GM12891 (cell line): ENCODE measurements at places on chromosomes 3 and 15.

DNA sequence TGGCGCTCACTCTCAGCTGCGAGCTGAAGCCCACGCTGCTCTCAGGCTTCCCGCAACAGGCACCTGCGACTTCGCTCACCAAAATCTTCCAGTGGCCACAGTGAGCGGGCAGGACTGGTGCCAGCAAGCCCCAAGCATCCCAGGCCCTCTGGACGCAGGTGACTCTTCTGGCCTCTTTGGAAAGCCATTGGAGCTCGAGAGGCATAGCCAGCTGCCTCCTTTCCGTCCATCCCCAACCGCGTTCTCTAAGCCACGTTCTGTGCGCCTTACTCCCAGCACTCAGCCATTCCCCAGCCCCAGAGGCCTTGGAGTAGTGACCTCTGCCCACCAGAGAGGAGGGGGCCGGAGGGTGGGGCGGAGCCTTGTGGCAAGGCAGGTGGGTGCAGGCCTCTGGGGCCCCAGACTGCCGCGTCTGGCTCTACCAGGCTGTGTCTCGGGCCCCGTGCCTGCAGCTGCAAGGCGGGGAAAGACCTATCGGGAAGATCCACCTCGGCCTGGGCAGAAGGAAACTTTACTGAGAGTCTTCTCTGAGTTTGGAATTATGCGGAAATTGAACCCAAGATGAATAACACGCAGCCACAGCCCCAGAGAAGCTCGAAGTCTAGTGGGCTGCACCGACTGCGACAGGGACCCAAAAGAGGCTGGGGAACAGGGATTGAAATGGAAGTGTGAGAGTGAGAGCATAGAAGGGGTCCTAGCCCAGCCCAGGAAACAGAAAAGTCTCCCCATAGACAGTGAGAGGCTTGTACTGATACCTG is 3.6 kb upstream of the SOX14 start:
- DNase-seq = no peak

DNA sequence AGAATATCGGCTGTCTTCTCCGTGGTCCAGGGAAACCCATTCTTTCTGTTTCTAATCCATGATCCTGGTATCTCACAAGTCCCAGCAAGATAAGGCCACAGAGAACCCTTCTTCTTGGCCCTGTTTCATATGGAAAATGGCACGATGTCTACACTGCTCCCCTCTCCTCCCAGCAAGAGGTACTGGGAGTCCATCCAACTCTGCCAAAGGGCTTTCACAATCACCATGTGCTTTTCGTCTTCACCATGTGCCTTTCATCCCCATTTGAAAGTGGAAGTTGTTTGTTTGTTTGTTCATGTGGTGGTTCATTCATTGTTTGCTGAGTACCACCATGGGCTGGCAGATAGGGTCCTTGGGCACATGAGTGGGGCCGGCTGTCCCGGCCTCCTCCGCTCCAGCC is 5.5 kb downstream of the ITIH3 start:
- DNase-seq = no peak

- no peak for DNase-seq
Observed at GRCh38 chr15:73518180-73518862, 75.4 kb downstream of the REC114 start.

- no peak for DNase-seq
Observed at GRCh38 chr3:153338487-153338886, 176.5 kb downstream of the RAP2B start.

DNA sequence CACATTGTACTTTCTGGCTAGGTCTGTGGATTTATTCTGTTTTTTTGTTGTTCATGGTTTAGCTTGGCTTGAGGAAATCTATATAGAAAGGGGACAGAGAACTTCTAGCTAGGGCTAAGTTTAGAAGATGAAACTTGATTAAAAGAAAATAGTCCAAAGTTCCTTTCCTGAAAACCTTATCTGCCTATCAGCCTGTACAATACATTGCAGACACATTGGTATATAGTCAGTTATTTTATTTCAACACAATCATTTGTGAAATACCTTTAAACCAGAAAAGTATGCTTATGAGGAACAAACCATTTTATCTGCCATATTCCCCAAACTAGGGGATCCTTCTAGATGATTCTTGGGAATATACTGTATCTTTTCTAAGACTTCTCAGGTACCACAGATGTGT is 147.3 kb upstream of the CGNL1 start:
- no peak for DNase-seq

GRCh38 chr3:156449710-156450574 is 105.0 kb downstream of the SSR3 start:
- no peak for DNase-seq

DNA sequence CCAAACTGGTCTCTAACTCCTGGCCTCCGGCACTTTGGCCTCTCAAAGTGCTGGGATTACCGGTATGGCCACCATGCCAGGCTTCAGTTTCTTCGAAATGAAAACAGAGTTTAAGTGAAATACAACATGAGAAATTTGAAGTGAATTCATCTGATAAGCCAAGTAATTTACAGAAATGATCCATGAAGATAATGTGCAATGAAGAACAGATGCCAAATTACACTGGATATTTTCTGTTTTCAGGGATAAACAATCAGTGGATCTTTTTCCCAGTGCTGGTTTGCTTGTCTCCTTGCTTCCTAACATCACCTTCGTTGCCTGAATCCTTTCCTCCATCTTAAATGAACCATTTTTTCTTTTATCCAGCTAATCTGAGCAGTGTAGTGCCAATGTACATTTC is 46.2 kb upstream of the SUCLG2 start:
- DNase-seq = no peak

GRCh38 chr3:18732474-18732873 is 307.3 kb upstream of the SATB1 start:
- no peak for DNase-seq

DNA sequence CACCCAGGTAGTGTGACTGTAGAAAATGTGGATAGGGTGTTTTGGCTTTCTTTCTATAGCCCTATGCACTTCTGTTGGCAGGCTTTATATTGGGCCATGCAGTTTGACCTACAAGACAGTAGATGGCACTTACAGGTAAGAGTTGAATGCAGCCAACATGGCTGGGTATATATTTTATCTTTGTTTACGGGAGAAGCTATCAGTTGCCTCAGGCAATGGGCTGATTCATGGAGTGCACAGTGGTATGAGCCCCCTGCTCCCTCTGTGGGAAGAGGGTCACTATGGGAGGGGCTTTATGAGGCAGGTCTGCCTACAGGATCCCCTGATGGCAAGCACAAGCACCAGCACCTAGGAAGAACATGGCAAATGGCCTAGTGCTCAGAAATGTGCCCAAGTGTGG is 301.2 kb upstream of the CDIN1 start:
- DNase-seq = no peak

DNA sequence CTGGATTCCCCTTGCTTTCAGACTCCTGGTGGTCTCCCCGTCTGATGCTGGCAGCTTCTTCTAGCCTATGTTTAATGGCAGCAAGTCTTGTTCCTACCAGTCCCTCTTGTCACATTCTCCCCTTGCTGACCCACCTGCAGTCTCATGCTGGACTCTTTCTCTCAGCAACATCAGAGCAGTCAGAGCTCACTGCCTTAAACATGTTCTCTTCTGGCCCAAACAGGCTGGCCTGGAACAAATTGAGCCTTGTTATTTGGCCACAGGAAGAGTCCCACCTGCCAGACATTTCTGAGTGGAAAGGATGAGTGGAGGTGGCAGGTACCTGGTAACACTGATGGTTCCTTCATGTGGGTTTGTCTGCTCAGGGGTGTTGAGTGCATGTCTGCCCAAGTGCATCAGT is 59.2 kb upstream of the APEH start:
- no peak for DNase-seq

DNA sequence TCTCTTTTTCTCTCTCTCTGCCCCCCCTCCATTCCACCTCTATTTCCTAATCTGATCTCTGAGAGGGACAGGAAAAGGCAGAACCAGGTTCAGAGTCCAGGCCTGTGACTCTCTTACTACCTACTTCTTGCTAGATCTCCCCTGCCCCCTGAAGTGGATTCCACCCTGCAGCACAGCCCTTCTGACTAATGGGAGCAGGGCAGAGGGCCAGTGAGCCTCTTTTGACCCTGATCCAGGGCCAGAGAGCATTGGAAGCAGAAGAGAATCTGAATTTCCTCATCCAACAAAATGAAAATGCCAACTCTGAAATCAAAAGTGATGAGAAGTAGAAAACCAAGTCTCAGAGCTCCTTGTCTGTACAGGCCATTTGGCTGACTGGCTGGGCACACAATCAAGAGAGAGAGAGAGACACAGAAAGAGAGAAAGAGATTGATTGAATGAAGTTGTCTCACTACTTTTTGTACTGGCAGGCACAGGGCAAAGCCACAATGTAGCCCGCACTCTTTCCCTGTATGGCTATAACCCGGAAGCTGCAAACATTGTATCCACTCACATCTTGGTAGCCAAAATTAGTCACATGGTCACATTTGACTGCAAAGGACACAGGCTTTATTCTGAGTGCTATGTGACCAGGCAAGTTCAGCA is 31.6 kb upstream of the GLCE start:
- no peak for DNase-seq

DNA sequence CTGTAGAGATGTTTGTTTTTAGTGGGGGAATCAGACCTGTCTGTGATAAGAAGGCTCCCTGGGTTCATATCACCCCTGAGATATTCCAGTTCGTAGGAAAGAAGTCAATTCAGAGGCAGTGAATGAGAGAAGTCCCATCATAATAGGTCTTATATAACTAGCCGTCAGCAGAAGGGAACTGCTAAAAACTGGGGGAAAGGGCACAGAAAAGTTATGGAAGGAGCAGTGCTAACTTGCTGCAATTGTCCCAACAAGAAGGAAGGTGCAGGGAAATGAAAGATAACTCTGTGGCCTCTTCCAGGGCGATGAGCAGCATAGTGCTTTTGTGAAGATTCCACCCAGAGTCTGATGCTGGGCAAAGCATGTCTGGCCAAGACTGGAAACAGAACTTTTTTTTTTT is 9.0 kb upstream of the CA12 start:
- no peak for DNase-seq

DNA sequence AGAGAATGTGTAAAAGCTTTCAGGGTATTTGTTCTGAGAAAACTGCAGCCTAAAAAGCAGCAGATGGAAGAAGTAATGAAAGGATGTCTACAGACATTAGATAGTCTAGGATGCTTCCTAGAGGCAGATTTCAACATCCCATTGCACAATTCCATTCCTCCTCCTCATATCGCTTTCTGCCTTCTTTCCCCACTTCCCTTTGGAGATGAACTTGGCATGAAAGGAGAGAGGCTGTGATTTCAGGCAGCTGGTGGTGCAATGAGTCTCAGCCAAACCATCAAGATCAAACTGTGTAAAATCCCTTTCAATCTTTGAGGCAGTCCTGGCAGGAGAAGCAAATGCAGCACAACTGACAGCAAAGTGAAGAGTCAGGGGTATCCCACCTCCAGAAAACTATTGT is 438.7 kb upstream of the KCNMB2 start:
- DNase-seq = no peak

DNA sequence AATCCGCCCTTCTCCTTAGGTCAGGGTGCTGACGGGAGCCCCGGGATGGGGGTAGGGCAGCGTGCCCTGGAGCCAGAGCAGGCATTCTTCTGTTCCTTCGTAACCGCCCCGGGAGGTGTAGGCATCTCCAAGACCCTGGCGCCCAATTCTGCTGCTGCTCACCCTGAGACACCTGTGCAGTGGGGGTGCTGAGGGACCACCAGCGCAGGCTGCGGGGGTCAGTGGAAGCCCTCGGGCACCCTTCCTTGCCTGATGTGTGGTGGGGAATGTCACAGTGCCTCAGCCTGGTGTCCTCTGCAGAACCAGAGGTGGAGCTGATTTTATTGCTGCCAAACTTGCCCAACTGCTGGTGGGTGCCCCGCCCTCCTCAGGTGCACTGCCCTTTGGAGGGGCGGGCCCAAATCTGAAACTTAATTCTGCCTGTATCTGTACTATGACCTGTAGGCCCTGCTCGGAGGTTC is 7.3 kb downstream of the CSK start:
- no peak for DNase-seq

- no peak for DNase-seq
Observed at GRCh38 chr3:17573396-17573795, 169.0 kb downstream of the TBC1D5 start.

- DNase-seq = no peak
Observed at GRCh38 chr3:126419151-126419703, 24.5 kb downstream of the CFAP100 start.
